NCI-H446 treated with DMSO at 0.1 percent for 48 hours (cell line): ENCODE measurements at places on chromosomes 13 and 19.

DNA sequence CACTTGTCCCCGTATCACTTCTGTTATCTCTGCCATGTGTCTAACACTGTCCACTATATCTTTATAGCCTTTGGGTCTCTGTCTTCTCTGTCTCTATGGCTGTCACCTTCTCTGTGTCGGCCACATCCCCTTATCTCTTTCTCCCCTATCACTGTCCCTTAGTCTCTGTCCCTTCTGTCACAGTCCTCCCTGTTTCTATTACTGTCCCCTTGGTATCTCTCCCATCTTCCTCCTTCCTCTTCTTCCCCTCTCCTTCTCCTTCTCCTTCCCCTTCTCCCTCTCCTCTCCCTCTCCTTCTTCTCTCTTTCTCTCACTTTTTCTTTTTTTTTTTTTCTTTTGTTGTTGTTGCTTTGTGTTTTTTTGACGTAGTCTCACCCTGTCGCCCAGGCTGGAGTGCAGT is 34.7 kb upstream of the LRRC4B start:
- no peak for DNase-seq

DNA sequence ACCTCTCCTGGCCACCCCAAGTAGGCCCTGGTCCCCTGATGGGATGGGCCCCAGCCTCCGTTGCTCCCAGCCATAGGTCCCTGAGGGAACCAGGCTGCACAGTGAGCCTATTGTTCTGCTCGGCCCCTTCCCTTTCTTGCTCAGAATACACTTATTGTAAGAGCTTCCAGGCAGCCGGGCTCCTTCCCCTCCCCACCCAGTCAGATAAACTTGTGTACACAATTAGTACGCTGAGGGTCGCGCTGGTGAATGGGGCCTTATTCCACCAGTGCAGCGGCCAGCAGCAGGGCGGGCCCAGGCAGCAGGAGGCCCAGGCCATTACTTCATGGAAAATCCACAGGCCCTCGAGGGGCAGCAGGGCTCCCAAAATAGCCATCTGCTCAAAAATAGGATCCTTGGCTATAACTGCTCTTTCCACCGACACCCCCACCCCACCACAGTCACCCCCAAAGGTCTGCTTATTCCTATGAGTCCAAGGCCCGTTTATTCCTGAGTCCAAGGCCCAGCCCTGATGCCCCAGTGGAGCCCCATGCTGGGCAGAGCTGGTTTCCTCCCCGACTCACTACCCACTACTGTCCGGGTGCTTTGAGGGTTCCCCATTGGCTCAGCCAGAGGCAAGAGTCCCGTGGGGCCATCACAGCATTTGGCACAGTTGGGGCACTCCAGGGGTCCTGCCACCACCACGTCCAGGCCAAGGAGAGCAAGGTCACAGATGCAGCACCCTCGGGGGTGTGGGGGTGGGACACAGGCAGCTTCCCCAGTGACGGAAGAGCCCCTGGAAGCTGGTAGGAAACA is 22.1 kb downstream of the CAPN12 start:
- DNase-seq, result no peak

DNA sequence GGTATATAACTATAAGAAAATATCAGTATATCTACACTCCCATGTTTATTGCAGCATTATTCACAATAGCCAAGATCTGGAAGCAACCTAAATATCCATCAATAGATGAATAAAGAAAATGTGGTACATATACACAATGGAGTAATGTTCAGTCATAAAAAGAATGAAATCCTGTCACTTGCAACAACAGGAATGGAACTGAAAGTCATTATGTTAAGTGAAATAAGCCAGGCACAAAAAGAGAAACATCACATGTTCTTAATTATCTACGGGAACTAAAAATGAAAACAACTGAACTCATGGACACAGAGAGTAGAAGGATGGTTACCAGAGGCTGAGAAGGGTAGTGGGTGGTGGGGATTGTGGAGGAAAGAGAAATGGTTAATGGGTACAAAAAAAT is 665.2 kb downstream of the TBC1D4 start:
- DNase-seq, result no peak

DNA sequence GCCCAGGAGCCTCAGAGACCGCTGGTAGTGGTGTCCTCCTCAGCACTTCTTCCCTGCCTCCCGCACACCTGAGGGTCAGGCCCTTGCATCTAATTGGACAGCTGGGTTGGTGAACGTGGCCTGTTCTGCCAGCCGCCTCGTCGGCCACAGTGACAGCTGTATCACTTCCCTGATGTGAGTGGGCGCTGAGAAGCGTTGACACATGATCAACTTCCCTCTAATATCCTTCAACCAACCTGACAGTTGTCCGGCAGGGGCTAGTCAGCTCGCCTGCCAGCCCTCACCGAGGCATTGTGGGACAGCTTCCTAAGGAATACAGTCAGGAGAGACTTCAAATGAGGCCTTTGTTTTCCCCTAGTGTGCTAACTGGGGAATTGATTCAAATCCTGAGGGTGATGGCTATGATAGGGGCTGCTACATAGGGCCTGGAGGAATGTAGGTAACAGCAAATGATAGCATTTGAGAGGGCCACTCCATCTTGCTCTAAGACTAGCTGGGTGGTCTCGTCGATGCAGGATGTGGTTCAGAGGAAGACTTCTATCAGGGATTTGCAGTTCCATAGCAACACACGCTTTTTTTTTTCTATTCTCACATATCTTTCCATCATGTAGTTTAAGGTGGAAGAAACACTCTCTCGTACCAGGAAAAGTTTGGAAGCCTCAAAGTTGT is 230.8 kb downstream of the TSHZ3 start:
- DNase-seq, result no peak

GRCh38 chr13:109348519-109349258 is 437.7 kb downstream of the IRS2 start:
- DNase-seq, result no peak

DNA sequence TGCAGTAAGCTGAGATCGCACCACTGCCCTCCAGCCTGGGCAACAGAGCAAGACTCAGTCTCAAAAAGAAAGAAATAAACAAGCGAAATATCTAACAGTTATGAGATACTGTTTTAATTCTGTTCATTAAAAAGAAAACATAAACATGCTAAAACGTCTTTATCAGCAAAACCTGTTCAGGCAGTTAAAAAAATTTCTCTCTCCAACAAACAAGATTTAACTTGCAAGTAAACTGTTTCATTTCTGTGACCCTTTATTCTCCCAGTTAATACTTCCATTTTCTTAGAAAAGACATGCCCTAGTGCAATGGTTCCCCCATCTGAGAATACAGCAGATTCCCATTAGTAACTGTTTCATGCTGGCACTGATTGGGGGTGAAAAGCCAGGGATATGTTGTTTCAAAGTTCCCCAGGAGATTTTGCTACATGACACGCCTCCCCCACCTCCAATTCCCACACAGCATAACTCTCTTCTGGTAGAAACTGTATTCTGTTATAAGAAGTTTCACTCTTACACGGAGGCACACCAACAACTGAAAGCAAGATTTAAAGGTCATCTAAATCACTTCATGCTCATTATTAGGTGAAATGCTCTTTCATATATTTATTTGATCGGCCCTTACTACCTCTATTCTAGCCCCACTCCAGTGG is 24.4 kb downstream of the ELF1 start:
- no peak for DNase-seq

GRCh38 chr13:94400874-94401273 is 78.6 kb downstream of the DCT start:
- no peak for DNase-seq

- DNase-seq, result peak; percentile 67
Measured at GRCh38 chr19:664913-665443, 2.0 kb upstream of the RNF126 start.

- DNase-seq, result no peak
Measured at GRCh38 chr19:35559781-35560180, 3.7 kb downstream of the ATP4A start.

DNA sequence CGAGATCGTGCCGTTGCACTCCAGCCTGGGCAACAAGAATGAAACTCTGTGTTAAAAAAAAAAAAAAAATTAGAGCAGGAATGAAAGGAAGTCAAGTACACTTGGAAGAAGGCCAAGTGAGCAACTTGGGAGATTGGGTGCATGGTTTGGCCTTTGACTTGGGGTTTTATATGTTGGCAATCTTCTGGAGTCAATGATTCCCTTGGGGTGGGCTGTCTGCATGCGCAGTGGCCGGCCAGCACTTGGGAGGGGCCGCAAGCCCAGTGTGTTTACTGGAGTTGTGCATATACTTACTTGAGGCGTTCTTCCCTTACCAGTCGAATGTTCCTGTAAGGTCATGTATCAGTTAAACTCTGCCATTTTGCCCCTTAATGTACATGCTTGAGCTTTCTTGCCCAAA is 103.9 kb downstream of the FAM216B start:
- DNase-seq, result no peak
